ENCODE measurements at places on chromosomes 2 and 18.

DNA sequence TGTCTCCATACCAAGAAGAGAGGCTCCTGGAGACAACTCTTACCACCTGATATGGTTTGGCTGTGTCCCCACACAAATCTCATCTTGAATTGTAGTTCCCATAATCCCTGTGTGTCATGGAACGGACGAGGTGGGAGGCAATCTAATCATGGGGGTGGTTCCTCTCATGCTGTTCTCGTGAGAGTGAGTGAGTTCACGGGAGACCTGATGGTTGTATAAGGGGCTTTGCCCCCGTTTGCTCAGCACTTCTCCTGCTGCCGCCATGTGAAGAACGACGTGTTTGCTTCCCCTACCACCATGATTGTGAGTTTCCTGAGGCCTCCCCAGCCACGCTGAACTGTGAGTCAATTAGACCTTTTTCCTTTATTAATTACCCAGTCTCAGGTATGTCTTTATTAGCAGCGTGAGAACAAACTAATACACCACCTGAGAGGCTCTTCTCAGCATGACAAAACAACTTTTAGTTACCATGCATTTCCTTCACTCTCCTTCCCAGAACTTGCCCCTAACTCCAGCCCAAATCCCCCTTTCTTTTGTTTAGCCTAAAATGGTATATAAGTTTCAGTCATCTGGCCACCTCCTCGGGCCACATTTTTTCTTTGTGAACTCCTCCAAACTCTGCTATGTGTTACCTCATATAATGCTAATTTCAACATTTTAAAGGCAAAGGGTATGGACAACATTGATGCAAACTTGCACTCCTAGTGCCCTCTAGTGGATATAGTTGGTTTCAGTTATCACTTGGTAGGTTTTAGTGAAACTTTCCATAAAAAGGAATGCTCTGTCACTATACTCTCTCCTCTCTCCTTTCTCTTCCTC, 58.6 kb upstream of the SLC25A52 start:
- no peak for DNase-seq

- DNase-seq: no peak
Observed at GRCh38 chr2:177123048-177123447, 89.5 kb upstream of the HNRNPA3 start.

DNA sequence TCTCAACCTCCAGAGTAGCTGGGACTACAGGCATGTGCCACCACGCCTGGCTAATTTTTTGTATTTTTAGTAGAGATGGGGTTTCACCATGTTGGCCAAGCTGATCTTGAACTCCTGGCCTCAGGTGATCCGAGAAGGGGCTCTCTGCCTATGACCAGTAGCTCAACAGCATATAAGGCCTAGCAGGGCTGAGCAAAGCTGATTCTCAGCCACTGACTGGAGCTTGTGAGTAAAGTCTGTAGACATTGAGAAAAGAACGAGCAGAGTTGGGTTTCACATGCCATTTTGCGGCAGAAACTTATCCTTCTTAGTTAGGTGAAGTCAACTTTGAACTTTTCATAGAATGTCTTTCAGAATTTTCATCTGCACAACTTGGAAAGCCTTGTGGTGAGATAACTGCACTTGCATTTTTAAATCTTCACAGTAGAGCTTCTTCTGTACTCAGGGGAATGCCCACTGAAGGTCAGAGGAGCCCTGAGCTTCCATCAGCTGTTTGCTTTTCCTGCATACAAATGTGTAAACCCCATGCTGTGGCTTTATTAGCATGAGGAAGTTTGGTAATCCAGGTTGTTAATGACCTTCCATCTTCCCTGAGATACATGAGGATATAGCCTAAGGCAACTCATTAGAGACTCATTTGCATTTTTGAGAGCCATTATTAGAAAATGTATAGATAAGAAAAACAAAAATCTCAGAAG, 602.4 kb downstream of the METTL4 start:
- DNase-seq: no peak

DNA sequence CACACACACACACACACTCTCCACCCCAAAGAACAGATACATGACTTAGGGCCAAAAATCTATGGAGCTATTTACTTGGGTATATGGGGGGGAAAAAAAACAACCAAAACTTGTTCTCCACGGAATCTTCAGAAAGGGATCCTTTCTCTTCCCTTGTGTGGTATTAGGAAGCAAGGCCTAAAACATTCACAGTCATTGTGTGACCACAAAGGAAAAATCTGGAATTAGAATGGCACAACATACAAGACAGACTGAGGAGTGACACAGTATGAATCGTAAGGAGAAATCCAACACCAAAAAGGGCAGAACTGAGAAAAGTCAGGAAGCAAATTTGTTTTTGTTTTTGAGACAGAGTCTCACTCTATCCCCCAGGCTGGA, 70.3 kb downstream of the ASXL2 start:
- DNase-seq: no peak

DNA sequence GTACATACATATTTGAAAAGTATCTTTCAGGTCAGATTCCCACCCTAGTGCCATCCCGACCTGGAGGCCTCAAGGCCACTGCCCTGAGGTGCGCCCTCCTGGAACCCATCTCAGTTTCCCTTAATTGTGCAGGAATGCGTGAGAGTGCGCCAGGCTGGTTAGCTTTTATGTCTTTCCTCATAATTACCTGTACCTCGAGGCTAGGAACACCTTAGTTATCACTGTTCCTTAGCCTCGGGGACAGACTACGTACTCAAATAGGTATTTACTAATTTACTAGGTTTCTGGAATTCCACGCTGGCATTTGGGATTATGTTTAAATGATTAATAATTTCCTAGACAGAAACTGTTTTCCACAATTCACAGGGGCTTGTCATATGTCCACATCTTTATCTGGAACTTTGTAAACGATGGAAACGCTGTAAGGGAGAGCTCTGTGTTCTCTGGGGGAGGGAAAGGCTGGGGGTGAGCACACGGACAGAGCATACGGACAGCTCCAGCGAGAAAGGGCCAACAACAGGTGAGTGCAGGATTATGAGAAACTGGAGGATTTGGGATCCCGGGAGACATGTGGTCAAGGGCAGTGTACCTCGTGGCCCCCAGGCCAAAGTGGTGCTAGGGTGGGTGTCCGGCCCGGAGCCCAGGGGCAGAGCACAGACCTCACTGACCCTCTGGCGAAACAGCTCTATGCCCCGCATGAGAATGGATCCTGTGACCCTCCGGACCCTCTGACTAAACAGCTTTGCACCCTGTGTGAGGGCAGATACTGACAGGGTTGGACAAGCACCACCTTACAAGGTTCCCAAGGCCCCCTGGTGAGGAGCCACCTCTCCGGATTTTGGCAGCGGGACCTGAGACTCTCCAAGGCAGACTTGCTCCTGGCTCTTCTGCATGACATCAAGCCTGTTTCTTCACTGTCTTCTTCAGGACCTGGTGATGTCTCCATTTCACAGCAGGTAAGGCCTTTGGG, 102.0 kb upstream of the PXDN start:
- DNase-seq: no peak

DNA sequence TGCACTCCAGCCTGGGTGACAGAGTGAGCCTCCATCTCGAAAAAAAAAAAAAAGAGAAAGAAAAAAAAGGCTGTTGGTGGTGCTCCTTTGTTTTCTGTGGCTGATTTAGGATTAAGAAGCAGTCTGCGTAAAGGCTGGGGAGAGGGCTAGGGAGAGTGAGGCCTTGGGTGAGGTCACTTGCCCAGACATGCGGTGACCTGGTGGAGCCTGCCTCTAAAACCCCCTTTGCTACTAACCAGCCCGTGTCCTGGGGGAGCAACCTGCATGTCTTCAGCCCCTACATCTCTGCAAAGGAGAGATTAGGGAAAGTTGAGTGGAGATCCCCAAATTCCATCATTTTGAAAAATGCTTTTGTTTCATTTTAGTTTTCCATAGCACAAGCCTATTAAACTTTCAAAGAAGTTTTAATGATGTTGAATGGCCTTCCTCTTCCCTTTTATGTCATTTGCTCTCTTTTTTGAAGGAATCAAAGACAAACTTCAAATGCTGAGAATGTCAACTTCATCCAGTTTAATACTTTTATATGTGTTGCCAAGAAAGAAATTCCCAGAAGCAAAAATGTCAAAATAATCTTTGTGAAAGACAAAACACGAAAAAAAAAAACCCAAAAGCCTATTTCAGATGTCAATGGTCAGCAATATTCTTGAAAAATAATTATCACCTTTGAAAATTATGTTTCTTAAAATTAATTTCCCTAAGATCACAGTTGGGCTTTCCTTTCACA, 38.9 kb upstream of the RALBP1 start:
- DNase-seq: no peak

DNA sequence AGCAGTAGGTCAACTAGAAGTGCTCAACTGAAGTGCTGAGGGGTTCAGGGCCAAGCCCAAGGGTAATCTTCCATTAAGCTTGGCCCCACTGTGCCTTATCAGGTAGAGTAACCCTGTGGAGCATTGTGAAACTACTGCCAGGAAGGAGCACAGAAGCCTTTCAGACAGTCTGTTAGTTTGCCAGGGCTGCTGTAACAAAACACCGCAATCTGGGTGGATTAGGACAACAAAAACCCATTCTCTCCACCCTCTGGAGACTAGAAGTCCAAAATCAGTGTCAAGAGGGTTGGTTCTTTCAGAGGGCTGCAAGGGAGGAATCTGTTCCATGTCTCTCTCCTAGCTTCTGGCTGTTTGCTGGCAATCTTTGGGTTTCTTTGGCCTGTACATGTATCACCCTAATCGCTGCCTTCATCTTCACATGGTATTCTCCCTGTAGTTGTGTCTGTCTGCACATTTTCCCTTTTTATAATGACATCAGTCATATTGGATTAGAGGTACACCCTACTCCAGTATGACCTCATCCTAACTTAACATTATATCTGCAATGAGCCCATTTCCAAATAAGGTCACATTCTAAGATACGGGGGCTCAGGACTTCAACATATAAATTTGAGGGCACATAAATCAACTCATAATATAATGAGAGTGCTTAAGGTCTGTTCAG, 21.2 kb downstream of the VIT start:
- no peak for DNase-seq

- no peak for DNase-seq
Observed at GRCh38 chr2:143833015-143833660, 686.8 kb downstream of the ZEB2 start.

DNA sequence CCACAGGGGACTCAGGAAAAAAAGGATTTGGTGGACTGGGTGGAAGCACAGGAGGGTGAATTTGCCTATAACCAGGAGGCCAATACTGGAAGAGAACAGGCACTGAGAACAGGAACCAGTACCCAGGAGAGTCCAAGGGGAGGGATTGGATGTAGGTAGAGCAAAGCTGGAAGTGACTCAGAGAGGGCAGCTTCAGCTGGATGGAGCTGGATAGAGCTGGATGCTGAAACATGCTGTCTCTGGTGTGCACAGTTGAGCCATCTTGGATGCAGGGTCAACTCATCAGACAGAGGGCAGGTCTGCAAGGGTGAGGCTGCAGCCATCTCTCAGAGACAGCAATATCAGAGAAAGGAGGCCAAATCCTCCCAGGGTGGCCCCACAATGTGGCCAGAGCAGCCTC, 134.0 kb downstream of the GALNT14 start:
- no peak for DNase-seq

DNA sequence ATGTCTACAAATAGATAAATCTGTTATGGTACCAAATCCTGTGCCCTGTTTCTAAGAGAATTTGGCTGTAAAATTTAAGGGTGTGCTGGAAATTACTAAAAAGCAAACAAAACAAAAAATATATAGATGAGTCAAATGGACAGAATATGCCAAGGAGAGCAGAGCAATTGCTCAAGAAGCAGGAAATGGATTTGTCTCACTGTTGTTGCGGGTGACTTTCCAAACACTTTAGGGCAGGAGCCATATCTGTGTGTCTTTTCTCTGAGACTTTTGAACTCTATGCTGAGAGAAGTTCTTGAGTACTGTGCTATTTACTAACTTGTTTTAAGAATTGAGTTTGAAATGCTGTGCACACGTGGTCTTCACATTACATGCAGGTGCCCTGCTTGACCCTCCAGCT, 221.7 kb downstream of the PHLPP1 start:
- no peak for DNase-seq

Measured in activated CD4-positive, CD25-positive, alpha-beta regulatory T cell treated with anti-CD3 and anti-CD28 coated beads, Interleukin-2, amount 50 U/mL, for 72 hours (primary cell).